T-helper 2 cell treated with Interferon-gamma antibody and Interleukin-4, amounts not matched to agents 5 μg/mL and 100 μg/mL, for 36 hours (primary cell): ENCODE measurements at places on chromosomes 7 and 10.

DNA sequence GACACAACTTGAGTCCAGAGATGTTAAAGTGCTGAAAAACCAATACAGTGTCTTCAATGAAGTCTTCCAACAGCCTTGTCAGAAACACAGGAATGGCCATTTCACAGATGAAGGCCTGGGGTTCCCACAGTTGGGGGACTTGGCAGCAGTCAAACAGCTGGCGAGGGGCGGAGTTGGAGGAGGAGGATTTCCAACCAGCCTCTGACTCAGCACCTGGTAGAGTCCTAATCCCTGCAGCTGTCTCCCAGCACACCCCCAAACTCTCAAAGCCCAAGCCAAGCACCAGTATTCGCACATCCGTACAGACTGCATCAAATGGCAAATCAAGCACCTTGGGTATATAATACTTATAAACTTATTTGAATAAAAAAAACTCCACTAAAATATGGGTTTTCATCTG is 28.0 kb downstream of the CTBP2 start:
- DNase-seq: no peak

DNA sequence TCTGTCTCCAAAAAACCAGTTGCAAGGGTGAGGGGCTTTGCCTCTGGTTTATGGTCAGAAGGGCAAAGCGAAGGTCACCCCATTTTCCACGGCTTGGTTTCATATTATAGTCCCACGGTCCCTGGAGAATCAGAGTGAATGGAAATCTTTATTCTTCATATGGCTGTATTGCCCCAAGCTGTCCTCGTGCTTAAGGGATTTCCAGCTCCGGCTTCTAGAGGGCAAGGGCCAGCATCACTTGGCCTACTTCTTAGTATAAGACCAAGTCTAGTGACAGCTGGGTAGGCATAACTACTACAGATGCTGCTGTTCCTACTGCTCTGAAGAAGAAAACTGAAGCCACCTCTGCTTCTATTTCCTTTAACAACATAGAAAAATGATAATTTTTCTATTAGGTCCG is 63.2 kb downstream of the PARP12 start:
- DNase-seq: no peak

DNA sequence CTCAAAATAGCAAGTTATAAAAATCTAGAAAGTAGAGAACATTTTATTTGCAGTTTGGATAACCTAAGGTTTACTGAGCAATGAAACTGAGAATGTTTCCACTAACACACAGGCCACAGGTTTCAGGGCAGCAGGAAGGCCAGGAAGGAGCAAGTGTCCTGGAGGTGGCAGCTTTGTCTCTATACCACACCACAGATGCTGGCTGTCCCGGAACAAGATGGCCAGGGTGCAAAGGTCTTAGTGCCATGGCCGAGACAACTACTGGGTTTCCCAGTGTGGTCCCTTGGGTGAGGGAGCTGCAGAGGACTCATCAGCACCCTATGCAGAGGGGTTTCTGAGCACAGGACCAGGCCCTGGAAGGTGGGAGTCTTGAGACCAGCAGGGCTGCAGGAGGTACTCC is 92.0 kb downstream of the CTBP2 start:
- DNase-seq: no peak

DNA sequence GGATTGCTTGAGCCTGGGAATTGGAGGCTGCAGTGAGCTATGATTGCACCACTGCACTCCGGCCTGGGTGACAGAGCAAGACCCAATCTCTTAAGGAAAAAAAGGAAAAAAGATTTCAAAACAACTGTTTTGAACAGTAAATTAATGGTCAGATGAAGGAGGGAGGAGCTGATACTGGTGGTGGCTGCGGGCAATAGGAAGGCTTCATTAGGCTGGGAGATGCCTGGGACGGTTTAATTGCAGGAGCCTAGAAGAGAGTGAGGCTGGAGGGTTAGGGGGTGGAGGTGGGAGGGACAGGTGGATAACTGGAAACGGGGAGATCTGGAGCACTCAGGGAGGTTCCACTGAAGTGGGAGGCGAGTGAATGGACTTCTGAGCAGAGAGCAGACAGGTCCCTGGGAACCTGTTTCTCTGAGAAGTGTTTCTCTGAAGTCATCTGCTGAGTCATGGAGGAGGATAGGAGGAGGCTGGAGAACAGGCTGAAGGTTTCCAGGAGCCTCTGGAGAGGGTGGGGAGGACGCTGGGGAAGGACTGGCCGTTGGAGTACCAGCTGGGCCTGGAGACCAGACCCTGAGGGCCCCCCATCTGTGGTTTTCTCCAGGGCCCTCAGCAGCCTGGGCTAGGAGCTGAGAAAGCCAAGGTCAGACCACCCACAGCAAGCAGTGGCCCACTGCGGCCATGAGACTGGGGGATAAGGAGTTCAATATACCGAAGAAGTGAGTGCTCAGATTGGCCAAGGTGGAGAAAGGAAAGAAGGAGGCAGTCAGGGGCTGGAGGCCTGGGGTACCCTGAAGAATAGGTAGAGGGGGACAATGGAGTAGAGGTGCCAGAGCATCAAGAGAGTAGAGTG is 14.4 kb upstream of the YWHAG start:
- DNase-seq: no peak

DNA sequence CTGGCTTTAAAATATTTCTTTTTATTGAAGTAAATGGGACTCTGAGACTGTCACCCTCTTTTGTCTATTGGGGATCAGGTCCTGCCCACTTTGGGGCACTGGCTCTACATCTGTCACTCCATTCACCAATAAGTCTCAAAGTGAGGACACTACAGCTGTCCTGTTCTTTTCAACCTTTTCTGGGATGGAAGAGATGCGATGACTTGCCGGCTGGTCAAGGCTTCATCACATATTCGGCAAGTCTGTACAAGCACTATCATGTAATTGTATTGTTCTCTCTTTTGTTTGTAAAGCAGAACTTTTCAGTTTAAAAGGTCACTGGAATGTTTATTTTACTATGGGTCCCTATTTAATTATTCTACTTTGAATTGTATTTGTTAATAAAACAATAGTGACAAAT is 17.7 kb upstream of the SP8 start:
- DNase-seq: no peak

GRCh38 chr7:2198206-2198605 is 34.5 kb downstream of the MAD1L1 start:
- DNase-seq: no peak

DNA sequence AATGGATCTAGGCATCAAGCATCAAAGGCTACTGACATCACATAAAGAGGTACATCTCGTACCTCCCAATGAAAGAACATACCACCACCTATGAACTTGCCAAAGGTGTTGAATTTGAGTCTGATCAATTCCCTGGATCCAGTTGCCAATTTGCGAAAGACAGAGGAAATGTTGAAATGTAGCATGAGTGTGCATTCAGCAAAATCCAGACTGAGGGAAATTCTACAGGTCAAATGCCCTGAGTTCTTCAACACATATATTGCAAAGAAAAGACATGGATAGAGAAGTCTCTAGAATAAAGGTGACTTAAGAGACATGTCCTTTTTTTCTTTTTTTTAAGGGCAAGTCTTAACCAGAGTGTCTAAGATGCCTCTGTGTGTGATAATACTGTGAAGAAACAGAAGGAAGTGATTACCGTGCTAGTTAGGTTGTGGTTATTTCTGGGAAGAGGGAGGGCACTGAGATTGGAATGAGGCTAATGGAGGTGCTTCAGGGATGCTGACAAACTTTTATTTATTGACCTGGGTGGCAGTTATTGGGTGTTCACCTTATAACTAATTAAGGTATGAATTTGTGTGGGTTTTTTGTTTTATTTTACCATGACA is 128.7 kb downstream of the SAMD9 start:
- no peak for DNase-seq

DNA sequence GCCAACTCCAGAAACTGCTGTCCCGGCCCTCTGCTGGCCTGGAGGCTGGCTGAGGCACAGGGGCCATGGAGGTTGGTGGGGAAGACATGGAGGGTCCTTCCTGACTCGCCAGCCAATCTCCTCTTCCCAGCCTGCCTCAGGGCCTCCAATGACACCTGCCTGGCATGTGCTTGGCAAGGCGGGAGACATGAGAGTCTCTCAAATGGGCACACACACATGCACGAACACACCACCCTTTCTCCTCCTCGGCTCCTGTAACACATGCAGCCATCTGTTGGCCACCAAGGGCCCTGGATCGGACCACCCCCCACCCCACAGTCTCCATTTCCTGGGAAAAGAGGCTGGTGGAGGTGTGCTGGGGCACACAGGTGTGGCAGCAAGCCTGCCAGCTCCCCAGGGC is 56.4 kb downstream of the YKT6 start:
- no peak for DNase-seq

DNA sequence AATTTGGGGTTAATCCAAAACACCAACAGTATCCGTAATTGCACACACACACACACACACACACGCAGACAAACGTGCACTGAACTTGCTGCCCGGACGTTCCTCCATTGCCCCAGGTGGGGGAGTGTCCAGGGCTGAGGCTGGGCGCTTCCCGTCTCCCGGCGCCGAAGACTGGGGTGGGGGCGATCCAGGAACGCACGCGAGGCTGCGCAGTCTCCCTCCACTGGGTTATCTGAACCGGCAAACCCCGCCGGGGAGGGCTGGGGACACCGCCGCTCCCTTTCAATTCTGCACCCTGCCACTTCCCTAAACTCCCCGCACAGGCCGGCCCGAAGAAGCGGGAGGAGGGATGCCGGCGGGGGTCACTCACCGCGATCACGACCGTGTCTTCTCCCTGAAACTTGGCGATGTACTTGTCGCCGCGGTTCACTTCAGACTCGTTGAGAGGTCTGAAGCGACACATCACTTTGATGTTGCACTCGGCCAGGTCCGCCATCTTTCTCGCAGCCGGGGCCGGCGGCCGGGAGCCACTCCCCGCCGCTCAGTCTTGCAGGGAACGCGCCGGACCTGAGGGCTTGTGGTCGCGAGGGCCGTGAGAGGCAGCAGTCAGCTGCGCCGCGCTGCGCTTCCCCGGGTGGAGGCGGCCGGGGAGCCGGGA is 618 bp downstream of the KIF5B start:
- DNase-seq: peak; percentile 53

DNA sequence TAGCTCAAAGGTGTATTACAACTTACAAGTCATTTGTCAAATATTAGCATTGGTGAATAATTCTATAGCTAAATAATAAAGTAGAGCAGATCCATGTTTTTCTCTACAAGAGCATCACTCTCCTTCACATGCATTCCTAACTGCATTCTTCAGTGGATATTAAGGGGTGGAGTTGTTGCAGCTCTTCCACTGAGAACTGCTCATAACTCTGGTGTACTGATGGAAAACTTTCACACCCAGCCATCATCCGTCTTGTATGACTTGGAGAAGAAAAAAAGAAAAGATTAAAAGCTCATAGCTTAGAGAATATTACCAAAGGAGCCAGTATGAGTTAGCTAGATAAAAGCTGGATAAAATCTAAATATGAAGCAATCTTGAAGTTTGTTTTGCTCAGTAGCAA is 10.2 kb upstream of the FAM13C start:
- DNase-seq: no peak

DNA sequence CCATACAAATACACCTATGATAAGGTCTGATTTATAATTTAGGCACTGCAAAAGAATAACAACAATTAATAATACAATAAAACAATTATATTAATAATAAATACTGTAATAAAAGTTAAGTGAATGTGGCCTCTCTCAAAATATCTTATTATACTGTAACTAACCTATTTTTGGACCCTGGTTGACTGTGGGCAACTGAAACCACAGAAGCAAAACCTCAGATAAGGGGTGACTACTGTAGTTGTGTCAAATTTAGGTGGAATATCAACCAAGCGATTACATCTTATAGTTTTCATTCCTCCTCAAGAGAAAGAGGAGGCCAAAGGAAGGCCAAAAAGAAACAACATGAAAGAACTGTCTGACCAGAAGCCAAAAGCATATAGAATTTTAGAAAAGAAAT is 103.9 kb downstream of the SKAP2 start:
- no peak for DNase-seq

GRCh38 chr7:76252021-76252420 is 50.3 kb downstream of the SRRM3 start:
- no peak for DNase-seq

GRCh38 chr10:48377751-48378530 is 71.5 kb downstream of the MAPK8 start:
- DNase-seq: no peak

DNA sequence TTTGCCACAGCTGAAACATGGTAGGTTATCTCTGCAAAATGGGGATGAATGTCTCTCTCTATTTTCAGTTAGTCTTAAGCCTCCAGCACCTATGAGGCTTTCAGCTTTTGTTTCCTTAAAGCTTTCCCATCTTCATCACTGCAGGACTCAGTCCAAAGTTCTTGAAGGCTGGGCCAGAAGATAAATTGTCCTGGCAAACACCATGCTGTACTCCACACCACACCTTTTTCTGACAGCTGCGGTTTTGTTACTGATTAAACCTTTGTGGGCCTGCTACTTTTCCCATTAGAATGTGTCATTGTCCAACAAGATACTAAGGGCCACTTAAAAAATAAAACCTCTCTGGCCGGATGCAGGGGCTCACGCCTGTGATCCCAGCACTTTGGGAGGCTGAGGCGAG is 87.2 kb upstream of the A1CF start:
- no peak for DNase-seq

DNA sequence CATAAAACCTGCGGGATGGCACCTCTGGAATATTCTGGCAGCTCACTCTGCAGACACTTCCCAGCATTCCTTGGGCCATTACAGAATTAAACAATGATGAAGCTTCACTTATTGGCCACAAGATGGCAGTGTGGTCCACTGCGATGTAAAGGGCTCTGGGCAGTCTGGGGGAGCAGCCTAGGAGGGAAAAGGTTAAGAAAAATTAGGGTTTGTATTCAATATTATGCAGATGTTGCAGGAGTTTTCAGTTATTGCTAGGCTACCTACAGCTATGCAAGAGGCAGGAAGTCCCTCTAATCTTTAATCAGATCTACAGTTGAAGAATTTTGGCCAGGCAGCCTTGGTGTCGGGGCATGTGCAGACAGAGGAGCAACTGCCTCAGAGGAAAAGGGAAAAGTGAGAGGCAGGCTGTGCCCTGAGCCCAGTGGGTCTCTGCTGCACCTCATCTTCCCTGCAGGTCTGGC is 233.2 kb upstream of the PRSS1 start:
- DNase-seq: no peak

DNA sequence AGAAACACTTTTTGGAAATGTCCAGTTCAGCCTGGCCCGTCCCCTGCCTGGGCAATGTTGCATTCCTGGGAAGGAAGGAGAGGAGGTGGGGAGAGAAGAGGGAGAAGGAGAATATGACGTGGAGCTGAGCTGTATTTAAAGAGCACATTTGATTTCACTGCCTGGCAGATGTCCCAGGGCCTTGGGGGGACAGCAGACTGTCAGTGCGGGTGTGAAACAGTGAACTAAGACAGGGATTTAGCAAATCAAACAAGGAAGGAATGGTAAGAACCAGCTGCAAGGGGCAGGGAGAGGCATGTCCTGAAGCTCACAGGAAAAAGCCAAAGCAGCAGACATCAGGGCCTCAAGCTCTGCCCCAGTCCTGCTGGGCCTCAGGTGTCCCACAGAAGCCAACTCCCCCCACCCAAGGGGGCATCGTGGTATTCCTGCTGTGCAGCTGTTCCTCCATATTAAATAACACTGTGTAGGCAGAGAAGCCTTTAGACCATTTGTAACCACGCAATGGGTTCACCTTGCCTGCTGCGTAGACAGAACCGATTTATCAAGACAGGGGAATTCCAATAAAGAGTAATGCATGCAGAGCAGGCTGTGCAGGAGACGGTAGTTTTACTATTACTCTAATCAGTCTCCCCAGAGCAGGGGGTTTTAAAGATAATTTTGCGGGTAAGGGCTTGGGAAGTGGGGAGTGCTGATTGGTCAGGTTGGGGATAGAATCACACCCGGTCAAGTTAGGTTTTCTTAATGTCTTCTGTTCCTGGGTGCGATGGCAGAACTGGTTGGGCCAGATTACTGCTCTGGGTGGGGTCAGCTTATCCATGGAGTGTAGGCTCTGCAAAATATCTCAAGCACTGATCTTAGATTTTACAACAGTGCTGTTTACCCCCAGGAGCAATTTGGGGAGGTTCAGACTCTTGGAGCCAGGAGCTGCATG is 18.3 kb downstream of the LEP start:
- DNase-seq: no peak
